ENCODE measurements at places on chromosomes 1 and 21. TPM values are rescaled to one million over a fixed set of nuclear protein-coding genes. Genes with fewer than 3 reads are reported as not detected.

- no peak for DNase-seq
Observed at GRCh38 chr1:43058545-43059360, 100.1 kb upstream of the SLC2A1 start.

IGSF5 gene
- not detected for total RNA-seq

DNA sequence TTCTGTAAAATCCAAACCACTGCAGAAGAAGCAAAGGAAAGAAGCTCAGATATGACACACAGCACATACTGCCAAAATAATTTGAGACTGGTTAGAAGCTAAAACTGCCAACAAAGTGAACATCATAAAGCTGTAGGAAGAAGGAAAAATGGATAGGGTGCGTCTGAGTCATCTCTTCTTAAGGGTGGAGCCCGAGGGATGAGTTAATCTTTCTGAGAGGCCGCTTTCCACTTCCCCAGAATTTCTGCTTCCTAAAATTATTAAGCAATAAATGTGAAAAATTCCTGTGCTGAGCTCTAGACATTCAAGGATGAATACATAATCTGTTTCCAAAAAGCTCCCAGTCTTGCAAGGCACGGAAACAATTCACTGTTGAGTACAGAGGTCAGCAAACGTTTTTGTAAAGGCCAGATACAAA is 20.1 kb downstream of the PPT1 start:
- no peak for DNase-seq

GRCh38 chr1:179805291-179806195 is 62.5 kb downstream of the FAM163A start:
- DNase-seq = no peak

GRCh38 chr1:233102341-233102740 is 151.9 kb downstream of the NTPCR start:
- DNase-seq = no peak

DNA sequence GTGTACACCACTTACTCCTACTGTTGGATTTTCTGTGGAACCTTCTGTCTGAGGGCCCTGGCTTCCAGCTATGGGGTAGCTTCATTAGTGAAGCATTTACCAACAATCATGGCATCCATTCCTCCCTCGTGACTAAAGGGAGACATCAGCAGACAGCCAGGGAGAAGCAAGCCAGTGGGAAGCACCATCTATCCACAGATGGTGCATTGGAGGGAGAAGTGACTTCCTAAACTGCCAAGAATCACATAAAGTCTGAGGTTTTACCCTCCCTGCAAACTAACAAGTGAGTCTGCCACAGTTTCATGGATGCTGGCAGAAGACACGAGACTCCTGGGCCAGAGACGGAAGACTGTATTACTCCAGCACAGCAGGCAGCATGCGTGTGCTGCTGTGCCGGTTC is 31.4 kb downstream of the UMODL1 start:
- no peak for DNase-seq

DNA sequence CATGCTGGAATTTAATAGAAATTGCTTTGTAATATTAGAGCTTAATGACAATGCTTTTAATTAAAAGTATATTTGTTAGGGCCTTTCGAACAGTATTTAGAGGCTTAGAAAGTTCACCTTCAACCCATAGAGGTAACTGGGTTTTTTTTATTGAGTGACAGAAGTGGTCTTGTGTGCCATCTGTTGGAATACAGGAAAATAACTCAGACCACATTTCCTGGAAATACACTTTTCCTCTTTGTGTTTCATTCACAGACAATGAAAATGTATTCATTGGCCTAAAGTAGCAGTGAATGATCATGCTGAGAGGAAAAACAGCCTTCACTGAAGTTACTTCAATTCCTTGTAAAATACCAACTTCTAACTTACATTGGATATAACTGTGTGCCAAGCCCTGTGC is 83.6 kb upstream of the L1TD1 start:
- DNase-seq = no peak

SESN2 gene
- 8.6 TPM for total RNA-seq

- no peak for DNase-seq
Observed at GRCh38 chr1:7341145-7341905, 429.8 kb upstream of the VAMP3 start.

GRCh38 chr1:19772053-19772452 is 27.7 kb downstream of the TMCO4 start:
- DNase-seq = no peak

- DNase-seq = no peak
Observed at GRCh38 chr1:91781901-91782622, 103.9 kb downstream of the TGFBR3 start.

- DNase-seq = no peak
Observed at GRCh38 chr1:196649990-196650389, 1.9 kb upstream of the CFH start.

GRCh38 chr1:45802343-45803298 is 791 bp upstream of the MAST2 start:
- no peak for DNase-seq

SLAMF9 gene
- not detected for total RNA-seq

VWA5B1 gene
- 0.18 TPM for total RNA-seq

DNA sequence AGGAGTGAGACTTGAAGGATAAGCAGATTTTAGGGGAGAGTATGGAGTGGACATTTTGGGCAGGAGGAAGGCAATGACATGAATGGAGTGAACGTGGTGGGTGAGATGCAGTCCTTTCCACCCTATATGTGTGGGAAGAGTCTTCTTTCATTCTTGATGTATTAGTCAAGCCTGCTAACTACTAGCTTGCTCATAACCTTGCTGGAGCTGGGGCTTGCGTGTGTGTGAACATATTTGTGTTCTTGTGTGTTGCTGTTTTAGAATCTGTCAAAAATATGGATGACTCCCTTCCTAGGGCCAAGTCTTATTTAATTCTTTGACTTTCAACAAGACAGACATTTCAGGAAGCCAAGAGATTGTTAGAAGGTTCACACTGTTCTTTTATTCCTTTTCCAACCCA is 132.7 kb downstream of the UCK2 start:
- no peak for DNase-seq

DNA sequence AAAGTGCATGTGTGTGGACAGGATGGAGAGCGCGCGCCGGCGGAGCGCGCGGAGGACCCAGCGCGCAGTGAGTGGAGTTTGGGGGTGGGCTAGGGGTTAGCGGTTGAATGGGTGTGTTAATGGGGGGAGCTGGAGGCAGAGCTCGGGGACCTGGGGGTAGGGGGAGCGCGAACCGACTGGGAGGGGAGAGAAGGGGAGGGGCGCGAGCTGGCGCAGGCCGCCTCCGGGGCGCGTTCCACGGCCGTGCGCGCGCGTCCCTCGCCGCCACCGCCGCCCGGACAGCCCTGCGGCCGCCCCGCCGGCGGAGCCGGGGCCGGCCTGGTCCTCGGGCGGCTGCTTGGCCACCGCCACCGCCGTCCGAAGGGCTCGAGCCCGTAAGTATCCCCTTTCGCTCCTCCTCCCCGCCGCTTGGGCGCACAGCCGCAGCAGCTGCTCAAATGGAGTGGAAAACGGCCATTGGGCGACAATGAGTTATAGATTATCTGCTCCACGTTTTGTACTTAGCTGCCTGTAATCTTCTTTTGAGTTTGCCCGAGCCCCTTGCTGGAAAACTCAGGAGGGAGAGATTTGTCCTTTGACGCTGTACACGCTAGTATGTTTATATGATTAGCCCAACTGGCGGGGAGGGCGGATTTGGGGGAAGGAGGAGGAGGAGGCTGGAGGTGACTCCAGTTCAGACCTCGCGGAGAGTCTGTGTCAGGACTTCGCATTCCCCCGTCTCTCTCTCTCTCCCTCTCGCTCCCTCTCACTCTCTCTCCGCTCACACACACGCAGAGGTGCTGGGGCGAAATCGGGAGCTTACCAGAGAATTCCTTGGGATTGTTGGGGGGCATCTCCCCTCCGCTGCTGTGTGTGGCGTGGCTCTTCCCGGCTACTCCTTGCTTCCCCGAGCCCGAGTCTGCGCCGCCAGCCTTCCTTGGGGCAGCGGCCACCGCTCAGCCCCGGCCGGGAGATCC is at the start of gene ADGRL2:
Gene ADGRL2 (plus strand): TSS at position 240 of the 956 bp plus-strand sequence. CDS start 36,051 bp downstream, outside the sequence.
- no peak for DNase-seq

DNA sequence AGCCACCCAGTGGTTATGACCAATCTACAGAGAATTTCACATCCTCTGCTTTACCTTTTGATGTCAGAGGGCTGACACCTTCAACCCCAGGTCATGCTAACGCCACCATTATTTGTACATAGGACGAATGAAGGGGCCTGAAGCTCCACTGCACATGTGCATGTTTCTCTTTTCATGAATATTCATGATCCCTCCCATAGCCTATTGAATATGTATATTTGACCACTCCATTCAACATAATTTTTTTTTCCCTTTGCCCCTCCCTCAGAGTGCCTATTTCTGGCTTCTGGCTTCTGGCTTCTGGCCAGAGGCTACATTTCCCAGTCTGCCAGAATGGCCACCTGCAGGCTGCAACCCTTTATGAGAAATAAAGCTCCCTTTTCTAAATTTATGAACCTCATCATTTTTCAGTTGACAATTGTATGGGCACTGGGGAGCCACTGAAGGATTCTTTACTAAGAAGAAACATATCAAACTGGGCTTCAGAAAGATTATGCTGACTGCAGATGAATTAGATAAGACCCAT is 406.7 kb downstream of the SIPA1L2 start:
- DNase-seq = no peak

Measured in T-cell (primary cell).